ENCODE measurements at places on chromosomes 12 and 14.

DNA sequence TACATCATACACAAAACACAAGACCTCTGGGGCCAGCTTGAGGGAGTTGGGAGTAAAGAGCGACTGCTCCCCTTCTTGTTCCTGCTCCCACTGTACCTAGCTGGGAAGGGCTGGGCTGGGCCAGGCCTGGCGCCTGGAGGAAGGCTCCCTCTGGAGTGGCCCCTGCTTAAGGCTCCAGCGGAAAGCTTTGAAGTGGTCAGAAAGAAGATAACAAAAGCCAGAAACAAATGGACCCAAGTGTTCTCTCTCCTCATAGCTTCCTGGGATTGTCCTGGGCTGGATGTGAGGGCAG, 25.3 kb downstream of the PRPF40B start:
- no peak for DNase-seq

GRCh38 chr14:99325016-99325415, 53.0 kb upstream of the BCL11B start:
- DNase-seq = no peak

- peak; percentile 58 for DNase-seq
Measured at GRCh38 chr14:52352061-52352491, 38.0 kb downstream of the PTGER2 start.

GRCh38 chr14:105419195-105420091, at the start of gene MTA1:
Gene MTA1 (plus strand): TSS chr14:105419827. CDS start chr14:105420036, 209 bp downstream.
- DNase-seq = peak; percentile 68

- DNase-seq = no peak
Measured at GRCh38 chr12:111993292-111994150, 19.4 kb downstream of the TMEM116 start.

- DNase-seq = no peak
Measured at GRCh38 chr14:53628732-53629430, 327.7 kb downstream of the BMP4 start.

DNA sequence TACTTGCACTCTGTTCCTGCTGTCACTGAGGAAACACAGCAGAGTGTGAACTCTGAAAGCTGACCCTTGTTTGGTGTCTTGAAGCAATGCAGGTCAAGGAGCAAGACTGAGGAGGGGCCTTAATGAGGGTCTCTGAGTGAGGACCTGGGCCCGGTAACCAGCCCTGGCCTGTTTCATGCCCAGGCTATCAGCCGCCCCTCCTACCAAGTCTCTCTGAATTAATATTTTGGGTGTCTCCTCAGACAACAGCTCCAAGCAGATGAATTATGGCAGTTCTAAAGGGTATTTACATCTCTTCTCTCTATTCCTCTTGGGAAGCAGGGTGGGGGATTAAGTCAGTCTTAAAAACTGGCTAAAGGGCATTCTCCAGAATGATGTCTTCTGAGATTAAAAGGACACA, 394.5 kb downstream of the ZFP36L1 start:
- DNase-seq = no peak

GRCh38 chr12:2648406-2648805, 146.4 kb upstream of the FKBP4 start:
- no peak for DNase-seq

DNA sequence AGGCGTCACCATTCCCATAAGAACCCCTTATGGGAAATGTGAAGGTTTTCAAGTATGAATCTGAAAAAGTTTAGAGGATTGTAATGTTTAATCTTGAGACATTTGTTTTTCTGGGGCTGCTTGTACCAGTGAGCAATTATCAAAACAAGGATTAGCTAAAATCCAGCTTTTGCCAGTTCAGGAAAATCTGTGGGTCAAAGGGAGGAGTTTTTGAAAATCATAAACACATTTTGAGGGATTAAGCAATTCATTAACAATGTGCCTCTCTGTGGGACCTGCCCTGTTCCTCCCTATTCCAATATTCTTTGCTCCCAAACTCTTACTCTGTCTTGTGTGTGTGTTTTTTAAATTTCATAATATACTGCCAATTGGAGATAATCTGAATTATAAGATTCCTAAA, 11.7 kb upstream of the DAAM1 start:
- DNase-seq = no peak

DNA sequence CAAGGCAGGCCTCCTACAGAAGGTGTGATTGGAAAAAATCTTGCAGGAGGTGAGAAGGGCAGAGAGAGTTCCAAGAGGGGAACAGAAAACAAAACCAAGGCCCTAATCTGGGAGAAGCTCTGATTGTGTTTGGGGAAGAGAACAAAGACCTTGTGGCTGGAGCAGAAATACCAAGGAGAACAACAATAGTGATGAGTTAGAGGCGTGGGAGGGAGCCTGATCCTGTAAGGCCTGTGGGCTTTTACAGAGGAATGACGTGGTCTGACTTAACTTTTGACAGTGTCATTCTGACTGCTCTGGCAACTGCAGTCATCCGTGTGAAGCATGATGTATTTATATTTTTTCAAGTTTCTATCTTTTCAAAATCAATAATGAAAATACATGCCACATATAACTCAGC, 200.6 kb downstream of the ANO4 start:
- no peak for DNase-seq

GRCh38 chr12:108561852-108562347, 496 bp upstream of the ISCU start:
- no peak for DNase-seq

- DNase-seq = no peak
Measured at GRCh38 chr14:31987721-31988120, 89.4 kb upstream of the ARHGAP5 start.

GRCh38 chr14:90658541-90658967, 157.7 kb downstream of the TTC7B start:
- peak; percentile 25 for DNase-seq

GRCh38 chr12:124847113-124848074, 16.3 kb downstream of the SCARB1 start:
- no peak for DNase-seq

GRCh38 chr14:23751616-23752015, 115.5 kb downstream of the DHRS2 start:
- no peak for DNase-seq

DNA sequence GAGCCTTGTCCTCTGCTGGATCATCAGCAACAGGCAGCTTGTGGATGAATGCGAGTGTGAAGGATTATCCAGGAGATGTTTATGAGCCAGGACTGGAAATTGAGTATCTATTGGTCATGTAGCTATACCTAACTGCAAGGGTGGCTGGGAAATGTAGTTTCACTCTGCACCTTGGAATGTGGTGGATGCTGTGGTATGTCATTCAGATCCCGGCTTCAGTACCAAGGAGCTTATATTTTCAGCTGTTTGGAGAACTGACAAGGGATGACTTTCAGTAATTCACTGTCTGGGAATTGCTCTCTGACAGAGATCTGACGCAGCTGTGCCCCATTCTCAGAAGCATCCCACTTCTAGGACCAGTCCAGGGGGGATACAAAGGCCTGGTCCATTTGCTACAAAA, 792.3 kb upstream of the NOVA1 start:
- DNase-seq = no peak

DNA sequence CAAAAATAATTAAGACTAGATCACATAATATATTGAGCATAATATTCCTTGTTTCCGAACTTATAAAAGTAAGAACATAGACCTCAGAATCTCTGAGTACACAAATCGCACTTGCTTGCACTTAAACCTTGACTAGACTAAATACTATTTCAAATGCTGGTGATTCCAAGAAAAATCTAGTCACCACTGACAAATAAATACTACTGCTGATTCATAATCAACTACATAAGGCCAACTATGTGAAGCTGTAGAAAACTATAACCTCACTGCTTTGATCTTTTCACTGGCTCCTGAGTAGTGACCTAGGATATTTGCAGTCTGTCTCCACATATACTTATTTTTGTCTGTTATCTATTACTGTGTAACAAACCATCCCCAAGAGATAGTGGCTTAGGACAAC, 245.4 kb downstream of the DIO2 start:
- DNase-seq = no peak

- no peak for DNase-seq
Measured at GRCh38 chr12:124515981-124516380, 51.4 kb downstream of the NCOR2 start.

- DNase-seq = no peak
Measured at GRCh38 chr12:83158613-83159207, 472.0 kb downstream of the TMTC2 start.

DNA sequence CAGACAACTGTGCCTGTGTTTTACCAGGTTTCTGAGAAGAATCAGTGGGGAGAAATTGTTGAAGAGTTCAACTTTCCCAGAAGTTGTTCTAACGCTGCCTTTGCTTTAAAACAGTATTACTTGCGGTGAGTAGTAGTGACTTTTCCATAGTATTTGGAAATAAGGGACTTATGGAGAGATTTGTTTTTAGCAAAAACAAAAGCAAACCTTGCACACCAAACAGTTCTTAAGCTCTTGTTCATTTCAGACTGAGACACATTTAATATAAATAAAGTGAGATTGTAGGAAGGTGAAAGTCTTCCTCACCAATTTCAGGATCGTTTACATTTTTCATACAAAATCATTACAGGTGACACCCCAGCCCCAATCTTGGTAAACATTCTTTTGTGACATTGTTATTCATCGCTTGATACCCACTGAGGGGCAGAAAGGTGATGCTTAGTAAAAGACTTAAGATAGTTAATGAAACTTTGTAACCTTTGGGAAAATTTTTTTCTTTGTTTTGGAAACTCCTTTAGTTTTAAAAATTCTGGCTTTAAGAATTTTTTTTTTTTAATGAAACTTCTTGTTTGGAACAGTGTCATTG, 1.8 kb downstream of the ARID2 start:
- no peak for DNase-seq

DNA sequence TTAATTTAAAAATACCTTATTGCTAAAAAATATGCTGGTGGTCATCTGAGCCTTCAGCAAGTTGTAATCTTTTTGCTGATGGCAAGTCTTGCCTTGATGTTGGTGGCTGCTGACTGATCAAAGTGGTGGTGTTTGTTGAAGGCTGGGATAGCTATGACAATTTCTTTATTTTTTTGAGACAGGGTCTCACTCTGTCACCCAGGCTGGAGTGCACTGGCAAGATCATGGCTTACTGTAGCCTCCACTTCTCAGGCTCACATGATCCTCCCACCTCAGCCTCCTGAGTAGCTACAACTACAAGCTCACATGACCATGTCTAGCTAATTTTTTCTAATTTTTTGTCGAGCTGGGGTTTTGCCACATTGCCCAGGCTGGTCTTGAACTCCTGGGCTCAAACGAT, 24.8 kb downstream of the PRORP start:
- no peak for DNase-seq

DNA sequence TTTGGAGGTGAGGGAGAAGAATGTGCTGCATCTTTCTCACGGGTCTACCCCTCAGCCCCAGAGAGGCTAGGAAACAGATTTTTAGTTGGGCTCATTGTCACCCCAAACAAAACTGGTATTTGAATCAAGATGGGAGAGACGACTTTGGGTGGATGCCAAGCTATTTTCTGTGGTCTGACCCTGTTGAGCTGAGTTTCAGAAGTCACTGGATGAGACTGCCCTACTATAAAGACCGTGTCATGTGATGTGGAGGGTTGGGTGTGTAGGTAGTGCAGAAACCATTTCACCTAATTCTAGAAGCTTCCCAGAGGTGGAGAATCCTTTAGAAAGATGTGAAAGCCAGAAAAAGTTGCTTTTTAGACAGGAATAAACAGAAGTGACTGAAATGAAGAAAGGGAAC, 60.2 kb downstream of the IFT43 start:
- DNase-seq = no peak

GRCh38 chr12:130663514-130663913, 52.6 kb downstream of the RIMBP2 start:
- peak; percentile 1 for DNase-seq
